ENCODE measurements at places on chromosomes 2 and 18. TPM values are rescaled to one million over a fixed set of nuclear protein-coding genes. Genes with fewer than 3 reads are reported as not detected.

DNA sequence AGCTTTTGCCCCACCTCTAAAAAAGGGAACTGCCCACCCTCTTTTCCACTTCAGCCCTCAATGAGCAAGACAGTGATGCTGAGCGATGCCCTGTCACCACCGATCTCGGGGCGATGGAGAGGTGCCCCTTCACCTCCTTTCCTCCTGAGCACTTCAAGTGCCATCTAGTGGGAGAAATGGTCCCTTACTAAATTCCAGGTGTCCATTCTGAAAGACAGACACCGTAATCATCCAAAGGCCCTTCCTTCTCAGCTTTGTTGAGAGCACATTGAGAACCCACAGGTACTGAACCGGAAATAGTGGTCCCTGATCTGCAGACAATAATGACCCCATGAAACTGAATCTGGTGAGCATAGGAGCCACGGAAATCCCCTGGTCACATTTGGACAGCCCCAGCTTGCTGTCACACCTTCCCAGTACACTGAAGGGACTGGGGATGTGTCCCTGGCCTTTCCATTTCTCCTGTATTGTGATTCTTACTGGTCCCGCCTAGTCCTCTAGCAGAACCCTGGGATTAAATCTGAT lies 38.5 kb downstream of the KCTD18 start:
- peaks cover 39% of the 10 kb centered on the region for H3K4me1 ChIP-seq
- DNase-seq: peak; percentile 70
- H3K27me3 ChIP-seq: no peaks in the 10 kb centered on the region
- peaks cover 2% of the 10 kb centered on the region for H3K36me3 ChIP-seq

- H3K27ac ChIP-seq: no peak overlapping the region
- no peak overlapping the region for H3K4me3 ChIP-seq
- H3K36me3 ChIP-seq: no peaks in the 10 kb centered on the region
- DNase-seq: no peak
- no peaks in the 10 kb centered on the region for H3K4me1 ChIP-seq
Observed at GRCh38 chr18:76989647-76990190, 142.9 kb downstream of the MBP start.

GRCh38 chr18:750456-750855 lies 38.0 kb upstream of the ENOSF1 start:
- no peak overlapping the region for H3K27ac ChIP-seq
- H3K4me3 ChIP-seq: no peak overlapping the region
- no peaks in the 10 kb centered on the region for H3K27me3 ChIP-seq
- no peak for DNase-seq
- H3K36me3 ChIP-seq: peaks cover 26% of the 10 kb centered on the region
- no peaks in the 10 kb centered on the region for H3K4me1 ChIP-seq

- H3K4me1 ChIP-seq: no peaks in the 10 kb centered on the region
- no peaks in the 10 kb centered on the region for H3K36me3 ChIP-seq
- no peak overlapping the region for H3K27ac ChIP-seq
- no peak overlapping the region for H3K4me3 ChIP-seq
- DNase-seq: no peak
Observed at GRCh38 chr2:2493496-2493895, 162.4 kb upstream of the MYT1L start.

DNA sequence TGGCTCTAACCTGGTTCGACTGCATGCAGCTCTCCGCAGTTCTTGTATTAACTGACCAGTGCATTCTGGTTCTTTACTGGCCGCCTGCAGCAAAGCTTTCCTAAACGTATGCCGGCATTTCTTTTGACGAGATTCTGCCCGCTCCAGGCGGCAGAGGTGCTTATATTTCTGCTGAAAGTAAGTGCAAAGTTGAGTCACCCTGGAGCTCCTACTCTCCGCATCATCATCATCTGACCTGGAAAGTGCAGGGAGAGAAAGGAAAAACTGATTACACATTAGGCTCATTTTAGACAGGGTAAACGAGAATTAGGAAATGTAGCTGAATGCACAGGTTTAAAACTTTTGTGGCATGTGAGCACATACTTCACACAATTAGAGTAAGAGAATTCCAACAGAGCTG lies 57.9 kb downstream of the INO80D start:
- no peak overlapping the region for H3K4me3 ChIP-seq
- H3K27me3 ChIP-seq: no peaks in the 10 kb centered on the region
- peaks cover 38% of the 10 kb centered on the region for H3K36me3 ChIP-seq
- H3K4me1 ChIP-seq: peaks cover 38% of the 10 kb centered on the region

Gene SLC23A3
- total RNA-seq: 1.2 TPM

Data from activated CD4-positive, alpha-beta T cell treated with anti-CD3 and anti-CD28 coated beads for 36 hours (primary cell).